ENCODE measurements at places on chromosomes 2 and 18.

DNA sequence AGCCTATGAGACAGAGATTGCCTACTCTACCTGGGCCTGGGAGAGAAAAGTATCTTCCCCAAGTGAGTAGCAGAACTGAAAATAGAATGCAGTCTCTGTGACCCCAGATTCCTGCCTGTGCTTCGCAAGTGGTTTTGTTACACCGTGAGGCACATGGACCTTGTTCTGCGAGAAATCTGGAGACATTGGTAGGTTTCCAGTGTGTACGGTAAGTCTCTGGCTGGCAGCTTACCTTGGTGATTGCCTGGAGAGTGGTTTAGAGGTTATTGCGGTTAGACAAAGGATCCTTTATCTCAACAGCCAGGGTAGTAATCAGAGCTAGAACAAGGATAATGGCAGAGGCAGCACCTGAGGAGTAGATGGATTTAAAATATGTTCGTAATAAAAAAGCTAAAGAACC is 606.0 kb upstream of the GCFC2 start:
- DNase-seq, result no peak

- DNase-seq, result peak; percentile 52
Observed at GRCh38 chr18:30465096-30465495, 577.4 kb downstream of the DSC3 start.

DNA sequence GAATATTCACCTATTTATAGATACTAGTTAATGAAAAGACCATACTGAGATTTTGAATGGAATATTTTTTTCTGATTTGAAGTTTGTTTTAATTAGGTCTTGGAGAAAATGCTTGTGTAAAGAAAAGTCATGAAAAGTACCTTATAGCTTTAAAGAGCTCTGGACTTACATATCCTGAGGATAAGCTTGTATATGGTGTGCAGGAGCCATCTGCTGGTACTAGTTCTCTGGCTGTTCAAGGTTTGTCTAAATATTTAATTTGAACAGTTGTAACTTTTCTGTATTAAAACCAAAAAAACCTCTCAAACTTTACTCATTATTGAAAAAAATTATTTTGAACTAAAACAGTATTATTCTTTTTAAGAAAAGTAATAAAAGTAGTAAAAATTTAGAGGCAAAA is 50.1 kb downstream of the UBR3 start:
- peak; percentile 45 for DNase-seq

- no peak for DNase-seq
Observed at GRCh38 chr2:231522418-231523180, 7.6 kb downstream of the NMUR1 start.

All from stomach (tissue), 19 donors.